ENCODE measurements at places on chromosomes 16 and 17. TPM values are rescaled to one million over a fixed set of nuclear protein-coding genes. Genes with fewer than 3 reads are reported as not detected.

Gene CMTM2
- total RNA-seq: not detected

Gene CDH5
- total RNA-seq: 0.36 TPM

Gene CDH11
- total RNA-seq: 2.9 TPM

Gene KIF2B
- not detected for total RNA-seq

Gene EME1
- 4.7 TPM for total RNA-seq
